ENCODE measurements at places on chromosomes 5 and 9. TPM values are rescaled to one million over a fixed set of nuclear protein-coding genes. Genes with fewer than 3 reads are reported as not detected.

GRCh38 chr5:151772029-151772845, 483 bp downstream of the G3BP1 start:
- DNase-seq = no peak

GRCh38 chr5:135505973-135506372, 29.8 kb downstream of the NEUROG1 start:
- no peak for DNase-seq

- no peak for DNase-seq
Observed at GRCh38 chr9:4321554-4321953, 21.7 kb upstream of the GLIS3 start.

DNA sequence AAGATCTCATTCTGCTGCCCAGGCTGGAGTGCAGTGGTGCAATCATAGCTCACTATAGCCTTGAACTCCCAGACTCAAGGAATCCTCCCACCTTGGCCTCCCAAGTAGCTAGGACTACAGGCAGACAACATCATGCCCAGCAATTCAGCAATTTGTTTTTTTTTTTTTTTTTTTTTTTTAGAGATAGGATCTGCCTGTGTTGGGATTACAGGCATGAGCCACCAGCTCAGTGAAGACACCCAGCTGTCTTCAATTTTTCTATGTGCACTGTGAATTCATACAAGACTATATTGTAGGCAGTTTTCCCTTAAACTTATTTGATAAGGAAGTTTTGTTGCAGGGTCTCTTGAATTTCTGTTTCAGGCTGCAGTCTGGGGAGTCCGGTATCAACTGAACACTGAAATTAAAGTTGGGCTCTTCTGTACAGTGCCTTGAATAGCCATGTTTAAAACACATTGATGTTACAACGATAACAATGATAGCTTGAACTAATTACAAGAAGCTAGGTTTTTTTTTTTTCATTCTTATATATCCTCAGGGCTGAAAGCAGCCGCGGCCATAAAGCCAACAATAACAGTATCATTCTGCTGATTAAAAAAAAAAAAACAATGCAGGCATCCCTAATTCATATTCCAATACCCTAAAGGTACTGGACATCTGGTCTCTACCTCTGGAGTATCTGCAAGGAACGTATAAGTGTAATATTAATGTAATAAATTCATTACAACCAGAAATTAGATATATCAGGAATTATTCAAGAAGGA, 63.5 kb downstream of the MPDZ start:
- DNase-seq = no peak

DNA sequence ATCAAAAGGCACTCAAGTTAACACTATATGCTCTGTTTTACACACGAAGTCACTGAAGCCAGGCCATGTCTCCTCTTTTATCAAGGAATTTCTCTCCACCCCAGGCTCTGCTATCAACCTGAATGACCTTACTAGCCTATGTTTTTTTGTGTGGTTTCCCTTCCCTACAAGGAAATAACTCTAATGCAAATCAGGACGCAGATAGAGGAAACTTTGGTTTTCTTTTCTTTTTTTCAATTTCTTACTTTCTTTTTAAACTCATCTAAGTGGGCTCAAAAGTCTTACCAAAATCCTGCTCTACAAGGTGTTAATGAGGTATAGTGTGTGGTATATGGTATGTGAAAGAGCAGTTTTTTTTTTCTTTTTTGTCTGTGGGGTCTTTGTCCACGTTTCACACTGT, 5.5 kb upstream of the SLC46A2 start:
- DNase-seq = peak; percentile 14

DNA sequence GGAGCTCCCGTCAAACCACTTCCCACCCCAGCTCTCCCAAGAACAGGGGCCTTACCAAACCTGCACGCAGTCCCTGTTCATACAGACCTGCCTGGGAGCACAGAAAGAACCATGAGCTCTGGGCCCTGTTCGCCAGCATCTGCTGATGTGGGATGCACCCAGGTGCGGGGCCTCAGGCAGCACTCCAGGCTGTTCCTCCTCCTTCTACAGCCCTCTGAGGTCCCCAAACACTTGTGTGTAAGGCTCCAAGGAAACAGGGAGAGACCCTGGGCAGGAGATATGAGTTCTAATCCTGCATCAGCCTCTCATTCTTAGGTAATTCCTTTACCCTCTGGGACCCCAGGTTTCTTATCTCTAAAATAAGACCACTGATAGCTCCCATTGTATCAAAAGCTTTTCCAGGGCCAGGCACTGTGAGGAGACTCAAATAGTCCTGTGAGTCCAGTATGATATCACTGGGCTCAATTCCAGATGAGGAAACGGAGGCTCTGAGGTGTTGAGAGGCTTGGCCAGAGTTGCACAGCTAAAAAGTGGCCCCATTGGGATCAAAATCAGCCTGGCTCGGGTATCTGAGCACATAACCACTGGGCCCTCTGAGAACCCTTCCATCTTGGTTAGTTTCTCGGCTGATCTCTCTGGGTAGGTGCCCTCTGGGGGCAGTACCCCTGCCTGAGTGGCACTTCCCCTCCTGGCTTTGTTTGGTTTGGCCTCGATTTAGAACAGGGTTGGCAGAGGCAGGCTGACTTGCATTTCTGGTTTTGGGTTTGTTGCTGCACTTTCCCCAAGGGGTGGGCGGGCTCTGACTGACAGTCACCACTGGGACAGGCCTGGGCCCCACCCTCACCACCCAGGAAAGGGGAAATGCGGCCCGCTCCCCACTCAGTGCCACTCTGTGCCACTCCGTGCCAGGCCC, 116.8 kb downstream of the RGS3 start:
- DNase-seq = peak; percentile 87

DNA sequence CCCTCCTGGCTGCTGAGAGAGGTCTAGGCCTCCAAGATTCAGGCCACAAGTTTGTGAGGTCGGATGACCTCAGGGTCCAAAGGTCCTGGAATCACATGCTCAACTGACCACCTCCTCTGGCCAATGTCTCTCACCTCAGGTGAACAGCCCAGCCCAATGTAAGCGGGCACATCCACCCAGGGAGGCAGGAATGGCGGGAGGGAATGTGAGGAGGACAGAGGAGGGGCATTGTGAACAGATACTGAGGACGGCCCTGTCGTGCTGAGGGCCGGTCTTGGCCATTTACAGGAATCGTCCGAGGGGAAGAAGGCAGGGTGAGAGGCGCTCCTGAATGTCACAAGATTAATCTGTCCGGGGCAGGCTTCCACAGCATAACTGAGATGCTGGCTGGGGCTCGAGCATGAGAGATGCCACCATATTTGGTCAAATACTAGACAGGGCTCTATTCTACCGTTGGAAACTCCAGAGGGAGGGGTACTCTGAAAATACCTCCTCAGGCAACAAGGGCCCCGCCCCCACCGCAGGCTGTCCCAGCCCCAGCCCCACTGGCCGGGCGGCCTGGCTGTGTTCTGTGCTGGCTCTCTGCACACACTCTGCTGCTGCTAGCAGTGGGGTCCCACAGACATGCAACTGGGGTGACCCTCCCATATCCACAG, 1.5 kb upstream of the IL17B start:
- no peak for DNase-seq

GRCh38 chr5:58145397-58145934, 314.4 kb downstream of the PLK2 start:
- DNase-seq = no peak

- DNase-seq = no peak
Observed at GRCh38 chr5:63401436-63402046, 560.7 kb downstream of the HTR1A start.

DNA sequence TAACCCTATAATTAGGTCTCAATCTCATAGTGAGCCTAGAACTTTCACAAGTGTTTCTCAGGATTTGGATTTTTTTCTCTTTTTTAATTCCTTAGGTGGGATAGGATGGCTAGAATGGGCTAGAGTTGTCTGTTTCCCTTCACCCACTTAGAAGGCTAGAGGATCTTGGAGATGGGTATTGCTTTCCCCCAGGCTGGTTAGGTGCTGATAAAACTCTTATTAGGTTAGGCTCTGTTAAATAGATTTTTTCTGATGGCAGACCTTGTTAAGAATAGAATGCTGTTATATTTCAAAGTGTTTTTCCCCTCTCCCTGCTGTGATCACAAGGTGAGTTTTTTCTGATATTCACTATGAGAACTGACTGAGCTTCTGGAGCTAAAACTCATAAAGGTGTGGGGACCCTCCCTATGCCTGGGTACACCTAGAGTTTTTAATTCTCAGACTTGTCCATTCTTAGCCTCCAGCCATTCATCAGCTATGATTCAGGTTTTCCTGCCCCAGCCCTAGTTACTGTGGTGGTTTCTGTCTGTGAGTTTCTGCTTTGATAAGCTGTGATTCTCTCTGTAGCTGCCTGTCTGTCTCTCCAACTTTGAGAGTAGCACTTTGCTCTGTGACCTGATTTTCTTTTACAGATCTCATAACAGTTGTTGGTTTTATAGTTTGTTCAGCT, 132.4 kb downstream of the HACD4 start:
- no peak for DNase-seq

The ZNF883 gene
- 0.54 TPM for total RNA-seq

The NAIF1 gene
- total RNA-seq = 11.4 TPM

The LRRC26 gene
- not detected for total RNA-seq

The DOCK2 gene
- total RNA-seq = 330 TPM

The CCDC171 gene
- 5.1 TPM for total RNA-seq
